OCI-M1 (cell line): ENCODE measurements at places on chromosomes 13 and 19.

DNA sequence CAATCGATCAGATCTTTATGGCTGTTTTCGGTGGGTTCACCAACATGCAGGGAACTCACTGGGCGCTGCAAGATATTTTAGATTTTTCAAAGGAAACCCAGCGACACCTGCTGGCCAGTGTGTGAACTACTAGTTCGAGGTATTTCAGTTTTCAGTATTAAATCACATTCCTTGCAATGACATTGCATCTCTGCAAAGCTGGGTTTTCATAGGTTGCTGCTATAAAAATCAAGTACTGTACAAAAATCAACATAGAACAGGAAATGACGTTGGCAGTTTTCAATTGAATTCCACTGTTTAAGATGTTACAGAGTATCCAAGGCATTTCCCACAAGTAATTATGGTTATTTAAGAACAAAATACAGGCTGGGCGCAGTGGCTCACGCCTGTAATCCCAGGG lies 17.6 kb downstream of the LIG1 start:
- peak; percentile 86 for DNase-seq

DNA sequence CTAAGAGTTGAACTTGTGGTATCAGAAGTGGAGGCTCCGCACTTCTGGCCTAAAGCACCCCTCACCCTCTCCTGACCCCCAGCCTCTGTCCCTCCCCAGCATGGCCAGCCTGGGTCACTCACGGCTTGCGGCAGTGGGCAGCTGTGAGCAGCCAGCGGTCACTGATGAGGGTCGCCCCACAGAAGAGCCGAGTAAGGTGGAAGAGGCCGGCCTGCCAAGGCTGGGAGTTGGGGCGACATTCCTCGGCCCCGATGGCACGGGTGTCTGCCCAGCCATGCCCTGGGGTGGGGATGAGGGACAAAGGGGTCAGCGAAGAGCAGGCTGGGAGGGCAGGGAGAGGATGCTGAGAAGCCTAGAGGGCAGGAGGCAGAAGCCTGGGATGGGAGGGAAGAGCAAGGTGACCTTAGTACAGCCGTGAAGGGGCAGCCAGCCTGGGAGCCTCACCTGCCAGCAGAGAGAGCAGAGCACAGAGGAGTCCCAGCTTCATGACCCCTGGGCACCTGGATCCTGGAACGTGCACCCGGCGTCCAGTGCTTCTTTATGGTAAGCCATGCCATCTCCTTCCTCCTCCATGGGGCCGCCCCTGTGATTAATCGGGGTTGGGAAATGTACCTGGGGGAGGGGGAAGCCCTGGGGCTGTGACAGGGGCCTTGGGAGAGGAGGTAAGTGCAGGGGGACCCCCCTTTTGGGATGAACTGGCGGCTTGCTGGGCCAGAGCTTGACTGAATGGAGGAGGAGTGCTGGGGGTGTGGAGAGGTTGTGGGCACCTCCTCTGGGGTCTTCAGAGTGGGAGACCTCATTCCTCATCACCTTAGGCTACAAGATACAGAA lies 7.9 kb upstream of the KLK8 start:
- no peak for DNase-seq

GRCh38 chr19:34969721-34970120 lies 5.7 kb upstream of the ZNF792 start:
- DNase-seq: no peak

GRCh38 chr19:46368116-46368515 lies 21.2 kb downstream of the PPP5C start:
- DNase-seq: no peak

GRCh38 chr19:6070207-6070681 lies 40.1 kb downstream of the RFX2 start:
- DNase-seq: no peak

- DNase-seq: peak; percentile 85
Measured at GRCh38 chr19:3275583-3276340, 51.3 kb downstream of the CELF5 start.

DNA sequence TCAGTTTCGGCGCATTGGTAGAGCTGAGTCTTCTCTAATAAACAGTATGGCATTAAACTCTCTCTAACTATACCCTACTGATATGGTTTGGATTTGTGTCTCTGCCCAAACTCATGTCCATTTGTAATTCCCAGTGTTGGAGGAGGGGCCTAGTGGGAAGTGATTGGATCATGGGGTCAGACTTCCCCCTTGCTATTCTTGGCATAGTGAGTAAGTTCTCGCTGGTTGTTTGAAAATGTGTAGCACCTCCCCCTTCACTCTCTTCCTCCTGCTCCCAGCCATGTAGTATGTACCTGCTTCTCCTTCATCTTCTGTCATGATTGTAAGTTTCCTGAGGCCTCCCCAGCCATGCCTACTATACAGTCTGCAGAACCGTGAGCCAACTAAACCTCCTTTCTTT lies 682.7 kb upstream of the ARGLU1 start:
- DNase-seq: no peak

DNA sequence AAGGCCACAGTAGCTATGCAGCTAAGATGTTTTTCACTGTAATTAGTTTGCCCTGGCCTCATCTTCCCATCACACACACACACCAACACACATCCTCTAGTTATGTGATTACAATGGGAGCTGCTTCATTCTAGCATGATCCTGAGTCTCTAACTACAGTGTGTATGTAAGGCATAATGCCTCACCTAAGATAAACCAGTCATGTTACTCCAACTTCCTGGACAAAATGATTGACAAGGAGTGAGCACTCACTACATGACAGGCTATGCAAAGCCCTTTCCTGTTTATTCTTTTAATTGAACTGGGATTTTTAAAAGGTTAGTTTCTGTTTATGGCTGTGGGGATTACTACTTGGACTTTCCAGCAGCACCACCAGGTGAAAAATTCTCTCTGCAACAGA lies 400.8 kb upstream of the ATXN8OS start:
- no peak for DNase-seq

DNA sequence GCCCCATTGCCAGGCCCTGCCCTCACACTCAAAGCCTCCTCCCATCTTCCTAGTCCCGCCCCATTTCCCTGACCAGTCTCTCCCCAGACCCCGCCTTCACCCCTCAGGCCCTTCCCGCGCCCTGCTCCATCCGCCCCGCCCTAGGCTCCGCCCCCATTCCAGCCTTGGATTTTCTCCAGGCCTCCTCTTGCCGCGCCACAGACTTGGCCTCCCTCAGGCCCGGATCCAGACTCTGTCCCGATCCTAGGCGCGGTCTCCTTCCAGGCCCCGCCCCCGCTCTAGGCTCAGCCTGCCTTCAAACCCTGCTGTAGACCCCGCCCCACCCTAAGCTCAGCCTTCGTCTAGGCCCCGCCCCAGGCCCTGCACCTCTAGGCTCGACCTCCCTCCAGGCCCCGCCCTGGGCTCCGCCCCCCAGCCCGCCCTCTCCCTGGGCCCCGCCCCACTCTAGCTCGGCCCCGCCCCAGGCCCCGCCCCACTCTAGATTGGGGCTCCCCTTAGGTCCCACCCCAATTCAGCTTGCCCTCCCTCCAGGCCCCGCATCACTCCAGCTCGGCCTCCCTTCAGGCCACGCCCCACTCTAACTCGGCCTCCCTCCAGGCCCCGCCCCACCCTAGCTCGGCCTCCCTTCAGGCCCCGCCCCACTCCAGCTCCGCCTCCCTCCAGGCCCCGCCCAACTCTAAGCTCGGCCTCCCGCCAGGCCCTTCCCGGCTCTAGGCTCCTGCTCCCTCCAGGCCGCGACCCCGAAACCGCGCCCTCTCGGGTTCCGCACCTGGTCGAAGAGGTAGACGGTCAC lies 18.5 kb downstream of the LMTK3 start:
- peak; percentile 98 for DNase-seq

DNA sequence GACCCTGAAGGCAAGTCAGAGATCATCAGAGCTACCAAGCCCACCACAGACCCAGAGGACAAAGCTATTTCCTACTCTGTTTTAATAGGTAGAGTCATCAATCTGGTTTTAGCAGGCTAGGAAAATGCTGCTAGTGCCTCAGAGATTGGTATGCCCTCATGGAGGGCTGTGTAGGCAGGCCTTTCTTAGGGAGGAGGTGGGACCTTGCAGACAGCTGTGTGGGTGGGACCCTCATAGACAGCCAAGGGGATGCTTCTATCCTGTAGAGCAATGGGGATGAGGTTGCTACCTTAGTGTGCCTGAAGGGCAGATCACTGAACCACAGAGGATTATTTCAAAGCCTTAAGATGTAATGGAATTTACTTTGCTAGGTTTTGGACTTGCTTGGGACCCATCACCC lies 534.9 kb upstream of the KLF12 start:
- no peak for DNase-seq
